ENCODE measurements at places on chromosomes 5 and 9.

GRCh38 chr9:6239048-6239461, 23.4 kb downstream of the IL33 start:
- DNase-seq: no peak

DNA sequence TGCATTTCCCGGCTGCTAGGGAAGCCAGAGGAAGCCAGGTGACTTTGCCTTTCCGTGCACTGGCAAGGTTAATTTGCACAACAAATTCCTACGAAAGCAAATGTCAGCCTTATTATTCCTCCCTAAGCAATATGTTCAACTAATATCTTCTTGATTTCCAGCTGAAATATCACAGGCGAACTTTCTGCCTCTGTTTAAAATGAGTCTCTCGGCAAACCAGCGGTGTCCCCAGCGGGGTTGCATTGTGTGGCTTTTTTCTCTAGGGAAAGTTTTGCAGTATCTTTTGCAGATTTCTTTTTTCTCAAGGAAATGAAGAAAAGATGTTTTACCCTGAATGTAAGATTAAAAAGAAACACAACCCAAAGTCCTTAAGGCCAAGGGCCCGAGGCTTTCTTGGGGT, 1.9 kb downstream of the DBH start:
- no peak for DNase-seq

GRCh38 chr5:126374109-126374416, 49.1 kb upstream of the GRAMD2B start:
- no peak for DNase-seq

DNA sequence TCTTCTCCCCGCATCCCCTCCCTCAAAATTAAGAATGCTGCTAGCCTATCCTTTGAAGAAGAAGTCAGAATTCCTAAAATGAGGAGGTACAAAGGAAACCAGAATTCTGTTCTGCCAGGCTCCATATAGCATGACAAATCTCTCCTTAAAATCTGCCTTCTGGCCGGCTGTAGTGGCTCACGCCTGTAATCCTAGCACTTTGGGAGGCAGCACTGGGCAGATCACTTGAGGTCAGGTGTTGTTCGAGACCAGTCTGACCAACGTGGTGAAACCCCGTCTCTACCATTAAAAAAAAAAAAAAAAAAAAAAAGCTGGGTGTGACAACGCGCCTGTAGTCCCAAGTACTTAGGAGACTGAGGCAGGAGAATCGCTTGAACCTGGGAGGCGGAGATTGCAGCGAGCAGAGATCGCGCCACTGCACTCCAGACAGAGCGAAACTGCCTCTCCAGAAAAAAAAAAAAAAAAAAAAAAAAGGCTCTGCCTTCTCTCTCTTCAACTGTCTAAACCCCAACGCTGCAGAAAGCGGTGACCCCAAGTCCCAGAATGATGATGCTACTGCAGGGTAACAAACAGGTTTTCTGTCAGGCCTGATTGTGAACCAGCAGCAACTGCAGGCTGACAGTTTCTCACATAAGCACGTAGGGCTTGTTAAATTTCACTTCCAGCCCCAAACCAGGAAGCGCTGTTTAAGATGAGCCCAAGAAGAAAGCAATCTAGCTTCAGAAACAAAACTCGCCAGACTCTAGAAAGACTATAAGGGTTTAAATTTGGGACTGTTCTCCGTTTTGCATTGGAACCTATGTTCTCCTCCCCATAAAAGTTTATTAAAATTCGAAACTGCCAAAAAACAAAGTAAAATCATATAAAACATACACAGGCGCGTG, 963 bp upstream of the CAST start:
- no peak for DNase-seq

GRCh38 chr5:55036477-55036876, 12.4 kb downstream of the GZMK start:
- no peak for DNase-seq

GRCh38 chr9:109329638-109330258, 8.9 kb upstream of the EPB41L4B start:
- DNase-seq: no peak

DNA sequence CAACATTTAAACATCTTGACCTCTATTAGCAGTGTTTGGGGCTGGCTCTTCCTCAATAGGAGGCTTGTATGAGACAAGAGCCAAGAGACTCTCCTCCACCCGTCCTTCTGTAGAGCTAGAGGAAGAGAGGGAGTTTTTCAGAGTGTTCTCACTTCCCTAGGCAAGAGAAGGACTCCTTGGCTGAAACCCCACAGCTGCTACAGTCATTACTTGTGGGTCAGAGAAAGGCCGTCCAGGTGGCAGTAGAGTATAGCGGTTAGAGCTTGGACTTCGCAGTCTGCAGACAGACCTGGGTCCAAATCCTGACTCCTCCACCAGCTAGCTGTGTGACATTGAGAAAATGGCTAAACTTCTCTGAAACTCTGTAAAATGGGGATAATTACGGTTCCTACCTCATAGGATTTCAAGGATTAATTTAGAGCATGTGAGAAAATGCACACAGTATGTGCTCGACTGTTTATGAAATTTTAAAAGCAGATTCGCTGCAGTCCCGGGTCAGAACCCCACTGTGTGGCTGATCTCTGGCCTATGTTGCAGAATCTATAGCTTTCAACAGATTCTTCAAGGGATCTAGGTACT, 80.8 kb upstream of the ARAP3 start:
- DNase-seq: no peak

DNA sequence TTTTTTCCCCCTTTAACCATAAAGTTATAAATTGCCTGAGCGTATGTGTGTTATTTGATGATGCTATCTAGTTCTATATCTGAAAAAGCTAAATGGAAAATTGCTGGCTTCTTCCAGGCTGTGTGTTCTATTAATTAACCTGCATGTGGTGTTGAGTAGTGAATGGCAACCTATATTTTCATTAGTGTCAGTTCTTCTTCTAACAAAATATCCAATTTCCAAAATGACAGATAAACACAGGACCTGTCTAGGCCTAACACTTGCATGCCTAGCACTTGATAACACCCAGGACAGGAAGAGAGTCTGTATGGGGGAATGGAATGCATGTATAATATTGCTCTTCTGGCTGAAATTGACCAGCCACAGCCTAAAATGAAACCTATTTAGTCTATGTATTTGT, 91.7 kb downstream of the CD180 start:
- DNase-seq: no peak

DNA sequence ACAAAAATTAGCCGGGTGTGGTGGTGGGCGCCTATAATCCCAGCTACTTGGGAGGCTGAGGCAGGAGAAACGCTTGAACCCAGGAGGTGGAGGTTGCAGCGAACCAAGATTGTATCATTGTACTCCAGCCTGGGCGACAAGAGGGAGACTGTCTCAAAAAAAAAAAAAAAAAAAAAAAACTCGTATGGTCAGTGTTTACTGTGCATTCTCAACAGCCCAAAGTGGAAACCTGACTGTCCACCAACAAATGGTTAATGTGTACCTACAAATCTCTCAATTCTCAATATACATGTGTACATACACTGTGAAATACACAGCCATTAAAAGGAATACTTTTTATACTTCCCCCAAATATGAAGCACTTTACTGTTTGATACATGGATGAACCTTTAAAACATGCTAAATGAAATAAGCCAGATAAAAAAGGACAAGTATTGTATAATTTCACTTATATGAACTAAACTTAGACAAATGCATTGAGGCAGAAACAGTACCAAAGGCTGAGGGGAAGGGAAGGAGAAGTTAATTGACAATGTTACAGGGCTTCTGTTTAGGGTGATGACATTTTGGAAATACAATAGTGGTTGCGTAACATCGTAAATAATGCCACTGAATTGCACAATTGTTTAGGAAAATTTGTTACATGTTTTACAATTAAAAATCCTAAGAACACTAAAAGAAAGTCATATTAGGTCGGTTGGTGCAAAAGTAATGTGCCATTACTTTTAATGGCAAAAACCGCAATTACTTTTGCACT, 16.5 kb downstream of the DNAJA1 start:
- no peak for DNase-seq

DNA sequence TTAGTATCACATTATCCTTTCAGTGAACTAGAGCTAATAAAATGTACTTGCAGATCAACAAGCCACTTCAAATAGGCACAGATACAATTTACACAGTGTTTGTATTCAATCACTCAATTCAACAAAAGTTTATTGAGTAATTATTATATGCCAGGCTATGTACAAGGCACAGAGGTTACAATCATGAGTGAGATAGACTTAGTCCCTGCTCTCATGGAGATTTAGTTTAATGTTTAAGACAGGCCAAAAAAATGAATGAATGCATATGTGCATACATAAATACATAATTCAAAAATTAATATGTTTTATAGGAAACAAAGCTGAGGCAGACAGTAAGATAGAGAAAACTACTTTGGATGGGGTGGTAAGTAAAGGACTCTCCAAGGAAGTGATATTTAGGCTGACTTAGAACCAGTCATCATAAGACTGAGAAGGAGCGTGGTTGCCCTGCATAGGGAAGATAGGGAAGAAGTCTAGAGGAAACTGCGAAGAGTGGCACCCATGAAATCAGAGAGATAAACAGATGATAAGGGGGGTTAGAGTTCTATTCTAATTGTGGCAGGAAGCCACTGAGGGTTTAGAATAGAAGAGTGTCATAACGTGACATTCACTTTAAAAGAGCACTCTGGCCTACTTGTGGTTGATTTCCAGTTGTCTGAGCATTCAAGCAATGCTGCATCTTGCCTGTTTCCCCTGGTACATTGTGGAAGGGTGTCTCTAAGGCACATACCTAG, 49.7 kb upstream of the GRAMD2B start:
- no peak for DNase-seq

GRCh38 chr9:125820100-125820804, 73.1 kb downstream of the PBX3 start:
- no peak for DNase-seq

- no peak for DNase-seq
Observed at GRCh38 chr5:136675769-136676168, 310.4 kb upstream of the TRPC7 start.

- no peak for DNase-seq
Observed at GRCh38 chr5:61576556-61576955, 244.5 kb downstream of the ZSWIM6 start.

- no peak for DNase-seq
Observed at GRCh38 chr9:21078702-21079101, 960 bp upstream of the IFNB1 start.

All from vagina (tissue), 2 donors.